RPMI7951 (cell line): ENCODE measurements at places on chromosomes 16 and 17. TPM values are rescaled to one million over a fixed set of nuclear protein-coding genes. Genes with fewer than 3 reads are reported as not detected.

CRLF3 gene
- total RNA-seq: 14.9 and 17.1 TPM in 2 replicates

GDPD1 gene
- 0.72 and 1.2 TPM in 2 replicates for total RNA-seq

- DNase-seq: peak; percentile 71
Measured at GRCh38 chr16:66275775-66276428, 90.6 kb upstream of the CDH5 start.

DNA sequence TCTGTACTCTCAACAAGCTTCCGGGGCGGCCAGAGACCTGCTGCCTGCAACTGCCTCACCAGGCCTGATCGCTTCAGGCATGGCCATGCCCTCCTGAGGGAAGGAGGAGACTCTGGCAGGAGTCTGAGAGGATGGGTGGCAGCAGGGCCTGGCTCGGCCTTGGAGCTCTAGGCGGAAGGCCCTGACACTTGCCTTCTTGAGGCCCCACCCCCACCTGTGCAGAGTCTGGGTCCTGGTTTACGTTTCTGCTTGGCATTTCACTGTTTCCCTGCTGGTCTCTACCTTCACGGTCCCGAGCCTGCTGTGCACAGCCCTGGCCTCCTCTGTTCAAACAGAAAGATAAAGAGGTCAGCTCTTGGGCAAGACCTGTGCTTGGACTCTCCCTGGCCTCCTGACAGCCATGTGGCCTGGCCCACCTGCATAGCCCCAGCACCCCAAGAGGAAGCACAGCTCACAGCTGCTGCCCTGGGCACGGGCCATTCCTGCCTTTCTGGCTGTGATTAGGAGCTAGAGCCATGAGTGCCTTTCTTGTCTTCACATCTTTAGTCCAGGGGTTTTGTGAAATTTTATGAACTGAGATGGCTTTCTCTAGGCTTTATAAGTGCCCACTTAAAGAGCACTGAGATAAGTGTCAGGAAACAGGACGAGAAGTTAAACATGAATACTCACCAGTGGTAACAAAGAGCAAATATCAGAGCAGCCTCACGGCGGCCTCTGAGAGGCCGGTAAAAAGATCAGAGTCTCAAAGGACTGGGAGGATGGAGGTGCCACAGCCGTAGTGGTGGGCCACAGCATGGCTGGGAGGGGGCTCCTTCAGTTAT lies 25.6 kb upstream of the MTSS2 start:
- no peak for DNase-seq

- no peak for DNase-seq
Measured at GRCh38 chr17:50848039-50848438, 12.7 kb downstream of the WFIKKN2 start.

- peak; percentile 96 for DNase-seq
Measured at GRCh38 chr17:77391668-77392375, 251.1 kb downstream of the SEC14L1 start.

DNA sequence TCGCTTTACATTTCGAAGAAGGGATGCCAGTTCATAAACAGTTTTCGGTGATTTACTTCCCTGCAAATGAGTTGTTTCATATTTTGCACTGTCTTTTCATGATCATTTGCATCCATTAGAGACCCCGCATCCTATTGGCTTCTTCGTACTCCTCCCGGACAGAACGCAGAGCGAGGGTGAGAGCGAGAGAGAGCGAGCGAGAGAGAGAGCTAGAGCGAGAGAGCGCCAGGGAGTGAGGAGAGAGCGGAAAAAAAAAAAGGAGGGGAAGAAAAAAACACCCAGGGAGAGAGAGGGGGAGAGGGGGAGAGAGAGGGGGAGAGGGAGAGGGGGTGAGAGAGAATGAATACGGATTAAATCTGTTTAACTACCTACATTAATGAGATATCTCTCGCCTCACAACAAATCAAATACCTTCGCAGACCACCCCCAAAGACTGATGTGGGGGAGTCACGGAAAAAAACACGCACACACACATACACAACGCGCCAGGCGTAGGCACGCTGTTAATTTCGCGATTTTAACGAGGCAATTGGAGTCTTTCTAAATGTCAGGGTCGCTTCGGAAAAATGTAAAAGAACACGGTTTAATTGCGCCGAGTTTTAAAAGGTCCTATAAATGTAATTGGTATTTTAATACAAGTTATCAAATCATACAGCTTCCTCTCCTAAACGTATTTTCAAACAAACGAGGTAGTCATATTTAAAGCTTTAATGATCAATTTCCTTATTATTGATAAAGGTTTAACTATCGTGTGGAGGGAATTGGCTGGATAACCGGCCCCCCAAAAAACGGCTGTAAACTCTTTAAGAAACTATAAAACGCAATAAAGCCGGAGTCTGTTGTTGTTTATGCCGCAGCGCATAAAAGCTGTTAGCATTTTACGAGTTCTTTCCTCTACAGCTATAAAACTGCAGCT lies at the start of gene HOXB8:
TSS of gene HOXB8 (minus strand) at position 246 of the 916 bp plus-strand sequence. CDS start 588 bp downstream, outside the sequence.
- no peak for DNase-seq

- DNase-seq: no peak
Measured at GRCh38 chr16:57912529-57913260, 58.2 kb downstream of the CNGB1 start.

GRCh38 chr17:49748791-49749190 lies 15.1 kb downstream of the FAM117A start:
- DNase-seq: no peak

DNA sequence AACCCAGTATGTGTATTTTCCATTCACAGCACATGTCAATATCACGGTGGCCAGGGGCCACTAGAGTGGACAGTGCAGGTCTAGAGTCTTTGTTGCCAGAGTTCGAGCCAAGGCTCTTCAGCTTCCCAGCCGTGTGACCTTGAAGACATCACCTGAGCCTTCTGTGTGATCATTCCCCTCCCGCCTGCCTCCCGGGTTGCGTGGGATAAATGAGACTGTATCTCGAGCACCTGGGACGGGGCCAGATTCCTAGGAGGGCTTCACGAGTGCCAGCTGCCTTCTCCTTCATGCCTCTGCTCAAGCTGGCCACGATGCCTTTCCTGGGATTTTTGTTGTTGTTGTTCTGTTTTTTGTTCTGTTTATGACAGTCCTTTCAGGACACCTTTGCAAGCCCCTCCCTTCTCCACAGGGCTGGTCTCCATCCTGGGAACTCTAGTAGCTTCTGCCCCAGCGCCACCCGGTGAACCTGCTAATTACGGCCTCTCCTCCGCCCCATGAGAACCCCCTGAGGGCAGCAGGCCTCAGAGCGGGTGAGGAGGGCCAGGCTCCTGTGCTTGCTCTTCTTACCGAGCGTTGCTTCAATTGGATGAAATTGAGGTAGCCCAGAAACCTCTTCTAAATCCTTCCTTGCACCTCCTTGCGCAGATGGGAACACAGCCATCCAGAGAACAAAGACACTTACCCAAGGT lies 3.9 kb downstream of the SPNS2 start:
- no peak for DNase-seq

GRCh38 chr17:64073771-64074703 lies 53.6 kb upstream of the ICAM2 start:
- DNase-seq: no peak

GRCh38 chr17:82799591-82799990 lies 40.2 kb downstream of the ZNF750 start:
- no peak for DNase-seq

DNA sequence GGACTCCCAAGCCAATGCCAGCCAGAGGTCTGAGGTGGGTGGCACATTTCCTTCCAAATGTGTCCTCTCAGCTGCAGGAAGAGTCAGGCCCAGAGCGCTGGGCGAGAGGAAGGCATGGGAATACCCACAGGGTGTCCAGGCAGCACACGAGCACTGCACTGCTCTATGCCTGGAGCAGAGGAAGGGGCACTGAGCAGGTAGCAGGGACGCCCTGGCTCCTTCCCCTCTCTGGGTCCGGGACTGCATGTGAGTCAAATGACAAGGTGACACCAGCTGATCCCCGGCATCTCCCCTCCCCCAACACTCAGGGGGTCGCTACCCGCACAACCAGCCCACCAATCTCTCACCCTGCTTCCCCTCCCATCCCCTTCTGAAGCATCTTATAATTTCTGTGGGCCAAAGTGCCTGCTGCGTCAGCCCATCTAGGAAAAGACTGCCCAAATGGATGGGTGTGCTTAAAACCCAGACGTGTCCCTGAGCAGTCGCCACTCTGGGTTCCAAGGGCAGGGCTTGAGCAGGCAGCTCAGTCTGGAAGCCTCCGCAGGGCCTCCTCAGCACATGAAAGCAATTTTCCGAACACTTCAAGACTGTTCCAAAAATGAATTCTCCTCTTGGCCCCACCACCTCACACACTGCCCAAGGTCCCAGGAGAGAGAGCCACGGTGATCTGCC lies 12.0 kb upstream of the BCAR1 start:
- no peak for DNase-seq

DNA sequence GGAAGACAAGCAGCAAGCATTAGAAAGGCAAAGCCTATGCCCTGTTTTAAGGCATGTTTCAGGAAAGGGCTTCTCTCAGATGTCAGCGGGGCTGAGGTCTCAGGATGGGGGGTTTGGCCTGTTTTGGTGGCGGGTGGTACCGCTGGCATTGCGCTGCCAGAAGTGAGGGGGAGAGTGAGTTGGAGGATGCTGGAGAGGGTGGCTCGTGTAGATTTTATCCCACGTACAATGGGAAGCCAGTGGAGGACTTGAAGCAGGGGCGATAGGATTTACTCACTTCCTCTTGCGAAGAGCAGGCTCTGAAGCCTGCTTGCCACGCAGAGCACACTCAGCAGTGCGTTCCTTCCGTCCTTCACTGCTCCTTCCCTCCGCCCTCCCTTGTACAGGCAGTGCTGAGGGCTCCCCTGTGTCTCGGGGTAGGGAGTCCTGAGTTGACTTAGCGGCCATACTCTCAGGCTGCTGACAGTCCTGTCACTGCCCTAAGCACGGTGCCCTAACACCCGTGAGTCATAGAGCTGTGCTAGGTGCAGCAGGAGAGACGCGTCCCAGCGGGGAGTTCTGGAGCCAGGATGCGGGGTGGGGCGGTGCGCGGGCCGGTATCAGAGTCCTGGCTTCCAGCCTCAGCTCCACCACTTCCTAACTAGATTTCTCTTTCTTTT lies 113.1 kb downstream of the SNX29 start:
- no peak for DNase-seq

- DNase-seq: no peak
Measured at GRCh38 chr16:87094556-87094865, 222.7 kb downstream of the C16orf95 start.
